ENCODE measurements at places on chromosomes 5 and 9.

GRCh38 chr9:125412166-125412565 lies 150.5 kb downstream of the GAPVD1 start:
- no peak for DNase-seq

- DNase-seq, result no peak
Measured at GRCh38 chr9:3214741-3215140, 311.1 kb downstream of the RFX3 start.

DNA sequence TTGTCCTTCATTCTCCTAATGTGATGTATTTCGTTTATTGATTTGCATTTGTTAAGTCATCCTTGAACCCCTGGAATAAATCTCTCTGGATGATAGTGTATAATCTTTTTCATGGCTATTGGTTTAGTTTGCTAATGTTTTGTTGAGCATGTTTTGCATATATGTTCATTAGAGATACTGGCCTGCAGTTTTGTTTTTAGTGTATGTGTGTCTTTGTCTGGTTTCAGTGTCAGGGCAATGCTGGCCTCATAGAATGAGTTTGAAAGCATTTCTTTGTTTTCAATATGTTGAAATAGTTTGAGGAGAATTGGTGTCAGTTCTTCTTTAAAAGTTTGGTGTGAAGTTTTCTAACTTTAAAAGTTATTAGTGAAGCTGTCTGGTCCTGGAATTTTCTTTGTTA lies 149.6 kb upstream of the ATP10B start:
- DNase-seq, result no peak

GRCh38 chr5:134003817-134004625 lies 754 bp downstream of the VDAC1 start:
- DNase-seq, result no peak

DNA sequence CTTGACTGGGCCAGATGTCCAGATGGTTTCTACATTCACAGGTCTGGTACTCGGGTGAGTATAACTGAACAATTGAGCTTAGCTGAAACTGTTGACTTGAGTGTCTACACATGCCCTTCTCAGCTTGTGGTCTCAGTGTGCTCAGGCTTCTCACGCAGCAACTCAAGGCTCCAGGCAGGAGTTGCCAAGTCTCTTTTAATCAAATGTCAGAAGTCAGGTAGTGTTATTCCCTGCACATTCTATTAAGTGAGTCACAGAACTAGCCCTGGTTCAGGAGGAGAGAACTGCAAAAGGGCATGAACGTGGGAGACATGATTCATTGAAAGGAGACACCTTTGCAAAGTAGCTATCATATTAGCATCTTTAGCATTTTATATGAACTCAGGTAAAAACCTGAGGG lies 199.3 kb upstream of the ACTBL2 start:
- DNase-seq, result no peak

GRCh38 chr5:167250996-167251395 lies 1040.4 kb upstream of the WWC1 start:
- DNase-seq, result no peak

DNA sequence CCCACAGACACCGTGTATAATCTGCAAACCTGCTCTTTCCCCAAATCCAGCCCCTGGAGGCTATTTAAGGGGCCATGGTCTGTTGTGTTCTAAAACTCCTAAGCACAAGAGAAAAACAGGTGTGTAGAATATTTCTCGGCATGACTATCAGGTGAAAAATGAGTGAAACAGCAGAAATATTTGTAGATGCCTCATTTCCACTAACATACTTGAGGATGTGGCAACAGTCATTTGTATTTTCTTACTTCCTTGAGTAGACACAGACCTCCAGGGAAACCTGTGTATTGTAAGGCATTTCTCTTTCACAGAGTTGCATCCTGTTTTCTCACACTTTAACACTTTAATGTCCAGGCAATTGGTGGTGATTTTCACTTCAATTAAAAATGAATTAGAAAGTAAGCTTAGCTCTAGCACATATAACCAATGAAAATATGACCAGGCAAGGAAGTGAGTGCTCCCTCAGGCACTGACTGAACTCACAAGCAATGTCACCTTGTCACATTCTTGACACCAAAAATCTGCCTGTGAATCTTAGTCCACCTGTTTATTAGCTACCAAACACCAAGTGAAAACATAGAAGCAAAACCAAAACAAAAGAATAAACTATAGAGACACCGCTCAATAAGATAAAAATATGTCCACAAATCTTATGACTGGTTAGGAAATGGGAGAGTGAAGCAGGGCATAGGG lies 64.4 kb downstream of the DIRAS2 start:
- no peak for DNase-seq

GRCh38 chr9:101487443-101487840 lies 46.2 kb upstream of the RNF20 start:
- no peak for DNase-seq

Measured in SIG-M5 (cell line).